Mesendoderm (in vitro differentiated cells): ENCODE measurements at places on chromosomes 5 and 9.
A peak's percentile ranks its signal among the peaks of the same experiment; 100 is the strongest.

GRCh38 chr9:135864447-135865049, 42.8 kb downstream of the CAMSAP1 start:
- DNase-seq: peak; percentile 84

- DNase-seq: peak; percentile 37
Measured at GRCh38 chr9:112533660-112534059, 47.0 kb downstream of the KIAA1958 start.

DNA sequence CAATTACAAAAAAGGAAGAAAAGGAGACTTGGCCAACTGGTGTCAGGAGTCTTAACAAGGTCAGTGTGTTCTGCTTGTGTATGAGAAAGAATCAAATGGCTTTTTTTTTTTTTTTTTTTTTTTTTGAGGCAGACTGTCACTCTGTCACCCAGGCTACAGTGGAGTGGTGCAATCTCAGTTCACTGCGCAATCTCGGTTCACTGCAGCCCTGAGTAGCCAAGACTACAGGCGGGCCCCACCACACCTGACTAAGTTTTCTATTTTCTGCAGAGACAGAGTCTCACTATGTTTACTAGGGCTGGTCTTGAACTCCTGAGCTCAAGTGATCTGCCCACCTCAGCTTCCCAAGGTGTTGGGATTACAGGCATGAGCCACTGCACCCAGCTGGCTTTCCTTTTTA, 3.1 kb upstream of the IL7R start:
- no peak for DNase-seq

DNA sequence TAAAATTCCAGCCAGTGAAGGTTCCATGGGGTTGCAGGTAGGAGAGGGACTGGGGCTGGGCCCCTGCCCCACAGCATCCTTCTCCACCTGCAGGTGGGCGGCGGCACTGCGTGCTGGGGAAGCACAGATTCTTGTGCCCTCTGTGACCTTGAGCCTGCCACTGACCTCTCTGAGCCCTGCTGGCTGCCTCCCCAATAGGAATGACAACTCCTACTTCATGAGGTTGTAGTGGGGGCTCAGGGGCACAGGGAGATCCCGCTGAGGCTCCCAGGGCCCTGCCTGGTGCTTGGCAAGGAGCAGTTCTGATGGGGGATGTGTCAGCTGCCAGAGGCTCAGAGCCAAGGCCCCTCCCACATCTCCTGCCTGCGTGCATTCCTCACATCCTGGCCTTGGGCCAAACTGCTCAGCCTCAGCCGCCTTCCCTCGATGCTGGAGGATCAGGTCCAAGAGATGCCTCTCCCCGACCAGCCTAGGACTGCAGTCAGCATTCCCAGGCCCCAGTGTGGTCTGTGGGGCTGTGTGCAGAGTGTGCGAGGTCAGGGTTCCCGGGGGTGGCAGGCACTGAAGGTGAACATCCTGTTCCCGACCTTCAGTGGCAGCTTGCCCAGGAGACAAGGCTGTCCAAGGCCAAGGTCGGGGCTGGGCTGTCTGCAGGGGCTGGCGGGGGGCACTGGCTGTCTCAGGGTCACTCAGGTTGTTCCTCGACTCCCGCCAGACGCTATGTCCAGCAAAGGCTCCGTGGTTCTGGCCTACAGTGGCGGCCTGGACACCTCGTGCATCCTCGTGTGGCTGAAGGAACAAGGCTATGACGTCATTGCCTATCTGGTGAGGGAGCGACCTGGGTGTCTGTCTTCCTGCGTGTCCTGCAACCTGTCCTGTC, 7.0 kb downstream of the ASS1 start:
- DNase-seq: peak; percentile 80

DNA sequence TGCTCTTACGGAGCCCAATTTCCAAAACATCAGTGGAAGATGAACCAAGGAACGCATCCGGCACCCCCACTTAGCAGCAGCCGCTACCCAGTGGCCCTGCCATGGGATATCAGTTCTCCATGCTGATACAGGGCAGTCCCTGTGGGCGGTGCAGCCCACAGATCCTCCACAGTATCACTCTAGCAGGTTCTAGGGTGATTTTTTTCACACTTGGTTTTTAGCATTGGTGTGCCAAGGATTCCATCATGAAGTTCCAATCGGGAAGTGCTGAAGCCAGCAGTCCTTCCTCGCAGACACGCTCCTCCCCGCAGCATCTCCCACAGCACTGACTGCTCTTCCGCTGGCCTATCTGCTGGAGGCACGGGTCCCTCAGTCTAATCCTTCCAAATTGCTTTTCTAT, 261.9 kb downstream of the SYK start:
- no peak for DNase-seq

- no peak for DNase-seq
Measured at GRCh38 chr9:38031594-38031993, 37.4 kb downstream of the SHB start.
